ENCODE measurements at places on chromosomes 1 and 21.
A peak's percentile ranks its signal among the peaks of the same experiment; 100 is the strongest.

- peak; percentile 43 for DNase-seq
These were observed 1.2 kb upstream of the EXTL1 start for GRCh38 chr1:26020330-26020768.

DNA sequence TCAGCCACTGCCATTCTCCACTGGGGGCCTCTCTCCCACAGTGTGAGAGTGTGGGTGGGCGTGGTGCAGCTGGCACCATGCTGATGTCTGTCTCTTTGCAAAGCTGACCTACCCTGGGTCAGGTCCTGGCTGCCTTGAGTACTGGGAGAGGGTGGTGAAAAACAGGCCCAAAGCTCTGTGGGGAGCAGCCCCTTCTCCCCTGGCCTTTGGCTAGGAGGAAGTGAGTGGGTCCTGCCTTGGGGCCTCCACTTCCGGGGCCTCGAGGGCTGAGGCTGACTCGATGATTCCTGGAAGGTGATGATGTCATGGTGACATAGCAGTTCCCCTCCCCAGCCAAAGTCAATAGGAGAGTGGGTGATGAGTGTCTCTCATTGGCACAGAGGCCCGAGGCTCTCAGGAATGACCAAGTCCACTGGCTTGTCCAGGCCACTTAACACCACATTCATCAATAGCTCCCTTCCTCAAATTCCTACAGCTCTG is 53.0 kb downstream of the IER5 start:
- DNase-seq: no peak

GRCh38 chr1:69688193-69688592 is 120.5 kb downstream of the LRRC7 start:
- no peak for DNase-seq

DNA sequence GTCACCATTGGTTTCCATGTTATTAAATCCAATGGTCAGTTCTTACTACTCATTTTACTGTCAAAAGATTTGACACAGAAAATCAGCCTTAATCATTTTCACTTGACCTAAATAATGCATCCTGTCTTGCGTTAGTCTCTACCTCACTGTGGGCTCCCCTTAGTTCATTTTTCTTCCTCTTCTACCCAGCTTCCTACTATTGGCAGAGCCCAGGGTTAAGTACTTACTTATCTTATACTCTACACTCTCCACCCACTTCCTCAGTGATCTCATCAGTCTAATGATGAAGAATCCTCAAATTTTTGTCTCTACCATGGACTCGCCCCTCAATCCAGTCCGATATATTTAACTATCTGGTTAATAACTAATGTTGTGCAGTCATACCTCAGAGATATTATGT is 735.9 kb downstream of the KCNT2 start:
- DNase-seq: no peak

- no peak for DNase-seq
These were observed 39.9 kb upstream of the BACH1 start for GRCh38 chr21:29258626-29259338.

DNA sequence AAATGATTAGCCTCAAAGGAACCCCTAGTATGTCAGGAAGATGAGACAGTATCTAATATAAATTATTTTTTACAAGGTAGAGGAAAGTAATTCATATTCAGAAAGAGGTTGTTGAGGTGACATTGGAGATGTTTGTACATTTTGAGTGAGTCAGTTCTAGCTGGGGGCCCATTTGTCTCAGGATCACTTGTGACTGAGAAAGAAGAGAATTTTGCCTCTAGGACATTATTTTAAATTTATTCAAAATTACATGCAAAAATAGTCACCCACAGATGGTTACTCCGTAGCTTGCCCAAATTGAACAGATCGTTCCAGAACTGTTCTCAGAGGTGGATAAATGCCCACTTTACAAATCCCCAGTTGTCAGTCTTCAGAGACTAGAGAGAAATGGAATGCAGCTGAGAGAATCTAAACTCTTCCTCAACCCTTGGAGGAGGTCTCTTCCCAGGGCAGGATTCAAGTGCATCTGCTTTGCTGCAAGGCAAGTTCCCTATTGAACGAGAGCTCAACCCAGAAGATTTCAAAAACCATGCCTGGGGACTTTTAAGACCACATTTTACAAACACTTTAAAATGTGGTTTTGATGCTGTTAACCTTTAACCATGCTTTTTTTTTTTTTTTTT is 987.8 kb upstream of the ADAMTS5 start:
- DNase-seq: no peak

DNA sequence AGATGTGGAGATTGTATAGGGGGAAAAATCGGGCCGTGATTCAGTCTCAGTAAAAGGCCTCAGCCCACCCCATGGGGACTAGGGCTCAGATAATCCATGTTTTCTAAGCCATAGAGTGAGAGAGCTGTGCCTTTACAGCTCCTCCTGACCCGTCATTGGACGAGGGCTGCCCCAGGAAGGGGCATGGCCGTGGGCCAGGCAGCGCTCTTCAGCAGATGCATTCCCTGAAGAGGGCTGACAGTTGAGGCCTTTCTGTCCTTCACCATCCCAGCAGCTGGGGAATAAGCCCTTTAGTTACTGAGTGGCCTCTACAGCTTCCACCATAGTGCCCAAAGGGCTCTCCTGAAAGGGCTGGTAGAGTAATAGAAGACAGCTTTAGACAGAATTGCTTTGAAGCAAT is 57.2 kb downstream of the ST3GAL3 start:
- no peak for DNase-seq

GRCh38 chr1:175637911-175638310 is 105.5 kb downstream of the TNR start:
- DNase-seq: no peak

DNA sequence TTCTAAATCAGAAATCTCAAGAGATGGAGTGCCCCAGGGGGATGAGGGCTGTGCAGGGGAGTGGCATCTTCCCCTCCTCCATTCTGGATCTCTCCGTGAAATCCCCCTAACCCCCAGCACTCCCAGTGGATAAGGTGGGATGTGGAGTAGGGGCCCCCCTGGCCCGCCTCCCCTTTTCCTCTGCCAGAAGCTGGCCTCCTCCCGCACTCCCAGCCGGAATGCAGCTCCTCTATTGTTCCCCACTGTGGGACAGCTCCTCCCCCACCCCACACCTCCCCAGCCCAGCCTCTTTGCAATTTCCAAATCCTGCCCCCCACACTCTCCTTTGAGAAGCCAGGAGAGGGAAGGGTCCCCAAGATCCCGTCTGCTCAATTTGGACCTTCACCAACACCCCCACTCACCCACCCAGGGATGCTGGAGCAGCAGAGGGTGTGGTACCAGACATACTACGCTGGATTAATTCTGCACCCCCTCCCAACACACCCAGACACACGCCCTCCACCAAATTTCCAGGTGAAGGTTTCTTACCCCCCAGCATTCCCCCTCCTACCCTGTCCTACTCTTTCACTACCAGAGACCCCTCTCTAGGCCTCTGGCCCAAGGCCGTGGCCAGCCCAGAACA is 1.9 kb downstream of the MEX3A start:
- DNase-seq: no peak

GRCh38 chr1:207362962-207363860 is 41.7 kb downstream of the CD55 start:
- DNase-seq: no peak

- DNase-seq: no peak
These were observed 40.7 kb downstream of the SIPA1L2 start for GRCh38 chr1:232589111-232589811.

- DNase-seq: no peak
These were observed 68.8 kb upstream of the SELENON start for GRCh38 chr1:25731148-25731547.

DNA sequence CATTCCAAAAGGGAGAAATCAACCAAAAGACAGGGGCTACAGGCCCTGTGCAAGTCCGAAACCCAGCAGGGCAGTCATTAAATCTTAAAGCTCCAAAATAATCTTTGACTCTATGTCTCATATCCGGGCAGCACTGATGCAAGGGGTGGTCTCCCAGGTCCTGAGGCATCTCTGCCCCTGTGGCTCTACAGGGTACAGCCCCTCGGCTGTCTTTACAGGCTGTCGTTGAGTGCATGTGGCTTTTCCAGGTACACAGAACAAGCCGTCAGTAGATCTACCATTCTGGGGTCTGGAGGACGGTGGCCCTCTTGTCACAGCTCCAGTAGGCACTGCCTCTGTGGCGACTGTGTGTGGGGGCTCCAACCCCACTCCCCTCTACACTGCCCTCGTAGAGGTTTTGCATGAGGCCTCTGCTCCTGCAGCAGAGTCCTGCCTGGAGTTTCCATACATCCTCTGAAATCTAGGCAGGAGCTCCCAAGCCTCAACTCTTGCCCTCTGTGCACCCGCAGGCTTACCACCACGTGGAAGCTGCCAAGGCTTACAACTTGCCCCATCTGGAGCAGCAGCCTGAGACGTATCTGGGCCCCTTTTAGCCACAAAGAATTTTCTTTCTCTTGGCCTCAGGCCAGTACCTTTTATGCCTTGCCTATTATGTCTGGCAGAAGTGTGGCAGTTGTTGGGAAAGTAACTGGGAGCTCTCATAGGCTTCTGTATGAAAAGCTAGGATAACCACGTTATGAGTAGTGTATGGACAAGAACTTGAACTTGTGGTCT is 52.5 kb downstream of the POU2F1 start:
- peak; percentile 46 for DNase-seq

- no peak for DNase-seq
These were observed 75.0 kb downstream of the DNM3 start for GRCh38 chr1:171916315-171916771.

DNA sequence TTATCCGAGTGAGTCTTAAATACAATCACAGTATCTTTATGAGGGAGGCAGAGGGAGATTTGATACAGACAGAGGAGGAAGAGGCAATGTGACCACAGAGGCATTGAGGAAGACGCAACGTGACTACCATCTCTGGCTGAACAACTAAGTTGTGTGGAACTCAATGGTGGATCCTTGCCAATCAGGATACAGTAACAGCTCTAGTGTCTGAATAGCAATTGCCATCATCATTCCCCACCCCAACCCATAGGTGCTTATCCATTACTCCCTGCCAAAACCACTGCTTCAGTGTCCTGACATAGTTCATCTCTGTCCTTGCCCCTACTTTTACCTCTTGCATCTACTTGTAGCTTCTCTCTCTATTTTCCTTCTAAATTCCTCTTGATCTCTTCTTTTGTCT is 20.5 kb upstream of the RHBDL2 start:
- DNase-seq: no peak

GRCh38 chr1:87052961-87053360 is 138.5 kb downstream of the HS2ST1 start:
- no peak for DNase-seq
